Hematopoietic multipotent progenitor cell treated with erythropoietin and hydrocortisone succinate and interleukin-3 and kit ligand, for 15 days (in vitro differentiated cells): ENCODE measurements at places on chromosomes 5 and 9.

GRCh38 chr9:2849941-2850340, 6.0 kb upstream of the PUM3 start:
- no peak for DNase-seq

DNA sequence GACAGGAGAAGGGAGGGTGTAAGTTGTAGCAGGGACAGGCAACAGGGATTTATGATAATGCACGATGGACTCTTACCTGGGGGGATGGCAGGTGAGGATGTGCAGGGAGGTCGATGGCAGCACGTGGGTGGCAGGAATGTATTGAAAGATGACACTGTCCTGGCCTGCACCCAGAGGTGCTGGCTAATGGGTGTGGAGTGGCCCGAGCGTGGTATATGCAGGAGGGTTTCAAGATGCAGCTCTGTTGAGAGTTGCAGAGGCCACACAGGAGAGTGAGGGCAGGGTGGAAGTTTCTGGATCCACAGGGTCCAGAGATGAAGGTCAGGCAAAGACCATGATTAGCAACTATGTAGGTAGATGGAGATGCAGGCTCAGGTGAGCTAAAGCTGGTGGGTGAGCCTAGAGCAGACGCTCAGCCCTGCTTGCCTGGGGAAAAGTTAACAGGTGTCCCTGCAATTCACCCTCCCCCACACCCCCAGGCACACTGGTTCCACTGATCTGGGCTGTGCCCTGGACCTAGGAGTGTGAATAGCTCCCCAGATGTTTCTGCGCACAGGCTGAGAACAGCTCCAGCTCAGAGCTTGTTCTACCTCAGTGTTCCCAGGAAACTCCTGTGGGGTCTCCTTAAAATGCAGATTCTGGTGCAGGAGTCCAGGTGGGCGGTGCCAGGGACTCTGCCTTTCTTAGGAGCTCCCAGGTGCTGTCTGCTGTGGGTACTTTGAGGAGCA, 21.5 kb upstream of the S1PR3 start:
- no peak for DNase-seq

GRCh38 chr5:91074615-91075014, 308.5 kb downstream of the ARRDC3 start:
- DNase-seq = no peak

DNA sequence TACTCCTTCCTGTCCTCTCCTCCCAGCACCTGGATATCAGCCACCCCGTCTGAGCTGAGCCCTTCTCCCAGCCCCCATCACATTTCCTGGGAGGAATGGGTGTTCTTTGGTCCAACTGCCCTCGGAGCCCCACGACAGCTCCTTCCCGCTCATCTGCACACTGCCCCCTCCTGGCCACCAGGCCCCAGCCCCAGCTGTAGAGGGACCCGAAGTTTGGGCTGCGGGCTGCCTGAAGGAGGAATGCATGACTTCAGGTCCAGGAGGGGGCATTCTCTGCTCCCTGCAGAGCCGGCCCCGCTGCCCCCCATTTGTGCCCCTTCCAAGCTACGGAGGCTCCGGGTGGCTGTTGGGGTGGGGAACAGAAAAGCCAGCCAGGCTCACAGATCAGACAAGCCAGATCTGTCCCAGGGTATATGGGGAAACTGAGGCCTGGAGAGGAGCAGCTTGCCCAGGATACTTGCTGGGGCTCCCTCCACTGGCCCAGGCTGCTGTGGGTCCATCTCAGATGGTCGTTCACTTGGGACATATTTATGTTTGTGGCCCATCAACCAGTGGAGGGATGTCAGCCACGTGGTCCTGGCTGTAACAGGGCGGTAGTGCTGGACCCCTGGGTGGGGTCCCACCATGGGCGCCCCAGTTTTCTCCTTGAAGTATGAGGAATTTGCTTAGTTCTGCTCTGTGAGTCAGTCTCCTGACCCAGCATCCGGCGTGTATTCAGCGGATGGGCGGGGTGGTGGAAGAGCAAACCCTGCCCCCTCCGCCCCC, 33.1 kb downstream of the DAB2IP start:
- no peak for DNase-seq

GRCh38 chr9:90825586-90825985, 24.0 kb downstream of the SYK start:
- DNase-seq = no peak

DNA sequence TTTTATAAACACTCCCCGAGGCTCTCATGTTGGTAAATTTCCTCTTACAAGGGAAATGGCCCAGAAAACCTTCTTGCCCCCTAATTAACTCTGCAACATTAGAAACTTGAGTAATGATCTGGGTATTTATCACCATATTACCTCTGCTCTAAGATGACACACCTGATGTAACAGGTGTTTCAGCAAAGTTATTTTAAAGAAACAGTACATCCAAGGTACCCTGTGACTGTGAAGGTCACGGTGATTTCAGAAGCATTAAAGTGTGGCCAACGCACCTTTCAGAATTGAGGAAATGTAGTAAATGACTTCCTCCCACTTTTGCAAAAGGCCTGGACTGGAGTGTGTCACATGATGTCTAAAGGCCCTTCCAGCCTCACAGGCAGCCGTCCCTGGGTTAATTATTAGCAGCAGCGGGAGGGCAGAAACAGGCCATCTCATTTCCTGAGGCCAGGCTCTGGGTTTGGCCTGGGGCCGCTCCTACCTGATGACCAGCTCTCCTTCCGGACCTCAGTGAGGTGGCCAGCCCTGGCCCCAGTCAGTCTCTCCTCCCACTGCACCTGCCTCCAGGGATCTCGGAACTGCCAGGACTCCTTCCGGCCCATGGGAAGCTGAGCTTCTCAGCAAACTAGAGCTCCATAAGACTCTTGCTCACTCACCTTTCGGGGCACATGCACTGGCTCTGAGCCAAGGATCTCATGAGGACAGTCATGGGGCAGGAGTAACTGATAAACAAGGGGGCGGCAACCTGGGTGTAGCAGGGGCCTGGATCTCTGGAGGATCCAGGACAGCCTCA, 20.7 kb downstream of the PTPN3 start:
- peak; percentile 26 for DNase-seq

- no peak for DNase-seq
Measured at GRCh38 chr5:4758550-4758949, 381.6 kb upstream of the ADAMTS16 start.

- DNase-seq = no peak
Measured at GRCh38 chr5:135592312-135593045, 13.7 kb upstream of the CXCL14 start.

- no peak for DNase-seq
Measured at GRCh38 chr9:127027694-127028093, 94.7 kb downstream of the ANGPTL2 start.

DNA sequence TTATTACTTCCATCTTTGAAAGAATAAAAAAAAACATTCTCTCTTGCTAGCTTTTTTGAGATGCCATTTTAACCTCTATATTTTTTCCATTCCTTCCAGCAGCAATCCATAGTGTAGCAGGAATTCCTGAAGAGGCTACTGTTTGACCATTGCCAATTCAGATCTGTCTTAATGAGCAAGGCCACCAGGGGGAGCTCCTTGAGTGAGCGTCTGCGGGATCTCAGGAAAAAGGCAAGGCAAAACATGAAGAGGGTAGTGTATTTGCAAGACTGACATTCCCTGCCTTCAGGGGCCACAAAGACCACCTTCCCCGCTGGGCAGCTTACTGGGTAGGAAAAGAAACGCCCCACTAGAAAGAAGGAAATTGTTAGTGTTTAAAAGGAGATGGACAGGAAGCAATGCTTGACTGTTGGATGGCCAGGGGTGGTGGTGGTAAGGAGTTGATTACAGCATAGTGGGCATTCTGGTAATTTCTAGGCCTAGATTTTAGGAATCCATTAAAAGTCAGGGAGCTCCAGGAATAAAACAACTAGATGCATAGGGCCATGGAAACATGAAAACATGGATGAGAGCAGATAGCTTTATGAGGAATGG, 206.6 kb upstream of the HAPLN1 start:
- DNase-seq = peak; percentile 13

GRCh38 chr5:53180991-53181390, 71.4 kb upstream of the MOCS2 start:
- no peak for DNase-seq

DNA sequence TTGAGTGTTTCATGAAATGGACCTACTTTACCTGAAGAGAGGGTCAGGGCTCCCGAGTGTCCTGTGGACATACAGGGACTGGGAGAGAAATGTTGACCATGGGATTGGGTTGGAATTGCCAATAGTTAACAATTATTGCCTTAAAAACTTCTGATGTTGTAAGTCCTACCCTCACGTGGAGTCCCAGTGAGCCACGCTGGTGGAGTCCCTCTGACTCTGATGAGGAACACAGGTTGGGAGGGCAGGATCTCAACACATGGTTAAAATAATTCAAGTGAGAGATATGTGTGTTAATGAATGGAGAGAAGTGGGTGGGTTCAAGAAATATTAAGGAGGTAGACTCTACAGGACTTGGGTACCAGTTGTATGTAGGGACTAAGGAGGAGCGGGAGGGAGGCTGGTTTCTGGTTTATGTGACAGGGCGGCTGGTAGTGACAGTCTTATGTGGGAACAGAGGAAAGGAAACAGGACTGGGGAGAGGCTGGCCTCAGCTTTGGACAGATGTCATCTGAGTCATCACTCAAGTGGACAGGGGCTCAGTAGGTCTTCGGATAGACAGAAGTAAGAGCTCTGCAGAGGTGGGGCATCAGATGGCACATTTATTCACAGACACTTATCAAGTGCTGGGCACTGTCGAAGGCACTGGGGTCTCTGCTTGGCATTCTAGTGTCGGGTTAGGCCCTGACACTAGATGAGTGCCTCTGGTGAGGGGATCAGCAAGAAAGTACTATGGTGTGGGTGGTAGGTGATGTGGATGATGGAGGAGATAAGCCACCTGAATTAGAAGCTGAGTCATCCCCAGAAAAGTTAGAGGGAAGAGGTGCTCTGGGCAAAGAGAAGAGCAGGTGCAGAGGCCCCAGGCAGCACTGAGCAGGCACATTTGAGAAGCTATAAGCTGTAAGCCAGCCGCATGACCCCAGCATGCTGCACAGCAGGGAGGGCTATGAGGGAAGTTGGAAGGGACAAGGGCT, 27.2 kb downstream of the MAML1 start:
- DNase-seq = no peak

DNA sequence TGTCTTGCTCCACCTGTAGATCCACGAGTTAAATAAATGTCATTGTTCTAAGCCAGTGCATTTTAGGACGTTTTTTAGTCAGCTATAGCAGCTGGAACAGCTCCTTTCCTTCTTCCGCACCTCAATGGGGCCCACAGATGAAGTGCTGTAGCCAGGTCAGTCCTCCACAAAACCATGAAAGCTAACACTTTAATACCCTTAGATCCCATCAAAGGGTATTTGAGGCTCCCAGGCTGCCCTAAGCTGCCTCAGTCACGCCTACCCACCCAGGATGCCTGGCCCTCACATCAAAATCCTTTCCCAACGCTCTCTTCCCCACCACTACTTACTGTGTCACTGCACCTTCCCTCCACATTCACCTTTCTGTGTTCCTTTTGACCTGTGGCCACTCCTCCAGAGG, 44.1 kb upstream of the ACO1 start:
- no peak for DNase-seq

GRCh38 chr9:133163504-133164172, at the start of gene GBGT1:
GBGT1 (minus strand) TSS chr9:133163914; CDS start chr9:133162412, 1,502 bp downstream.
- peak; percentile 59 for DNase-seq

DNA sequence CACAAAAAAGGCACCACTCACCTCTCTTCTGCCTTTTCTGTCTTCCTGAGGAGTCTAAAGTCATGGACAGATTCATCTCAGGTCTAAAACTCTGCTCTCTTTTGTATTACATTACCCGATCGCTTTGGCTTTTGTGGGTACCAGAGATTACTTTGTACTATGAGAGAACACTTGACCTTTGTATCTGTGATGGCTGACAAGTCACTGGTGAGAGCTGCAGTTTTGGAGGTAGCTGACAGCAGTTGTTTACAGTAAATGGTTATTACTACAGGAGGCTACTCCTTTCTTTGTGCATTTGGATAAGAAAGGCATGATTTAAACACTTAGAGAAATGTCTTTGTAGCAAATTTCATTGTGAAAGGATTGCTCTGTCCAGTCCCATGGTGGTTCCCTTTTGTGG, 307.3 kb downstream of the FBXL17 start:
- no peak for DNase-seq

GRCh38 chr9:86838519-86839497, 108.5 kb downstream of the GAS1 start:
- no peak for DNase-seq

DNA sequence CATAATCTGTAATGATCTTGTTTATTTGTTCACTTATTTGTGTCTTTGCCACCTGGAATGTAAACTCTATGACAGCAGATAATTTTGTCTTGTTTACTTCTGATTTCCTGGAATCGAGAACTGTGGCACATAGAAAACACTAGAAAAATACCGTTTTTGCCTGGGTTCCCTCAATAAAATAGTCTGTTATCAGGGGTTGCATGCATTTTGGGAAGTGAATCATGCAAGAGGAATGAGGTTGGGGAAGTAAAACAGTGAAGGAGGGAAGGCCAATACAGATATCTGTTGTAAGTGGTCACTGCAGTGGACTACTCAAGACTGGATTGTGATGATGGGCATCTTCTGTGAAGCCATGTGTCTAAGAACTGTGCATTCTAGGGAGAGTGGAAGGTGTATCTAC, 45.2 kb upstream of the IL6ST start:
- no peak for DNase-seq

DNA sequence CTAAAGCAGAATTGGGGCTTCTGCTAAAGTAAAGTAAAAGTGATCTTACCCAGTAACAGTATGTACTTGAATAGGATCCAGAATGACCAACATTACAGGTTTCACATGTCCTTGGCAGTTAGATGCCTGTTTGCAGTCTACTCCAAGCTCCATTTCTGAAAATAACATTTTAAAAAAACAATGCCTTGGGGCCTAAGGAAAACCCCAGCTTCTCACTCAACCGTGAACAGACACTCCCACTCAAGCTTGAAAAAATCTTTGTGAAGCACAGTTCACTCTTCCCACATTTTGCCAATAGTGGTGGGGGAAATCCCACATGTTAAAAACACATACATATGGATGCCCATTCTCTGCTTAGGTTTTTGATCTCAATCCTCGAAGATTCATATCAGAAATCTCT, 304.1 kb downstream of the ARRDC3 start:
- DNase-seq = no peak

- no peak for DNase-seq
Measured at GRCh38 chr9:5428172-5428571, 9.6 kb downstream of the PLGRKT start.

GRCh38 chr5:142079306-142079721, 29.3 kb upstream of the NDFIP1 start:
- DNase-seq = no peak

- DNase-seq = no peak
Measured at GRCh38 chr9:89426384-89426961, 71.4 kb downstream of the SEMA4D start.

DNA sequence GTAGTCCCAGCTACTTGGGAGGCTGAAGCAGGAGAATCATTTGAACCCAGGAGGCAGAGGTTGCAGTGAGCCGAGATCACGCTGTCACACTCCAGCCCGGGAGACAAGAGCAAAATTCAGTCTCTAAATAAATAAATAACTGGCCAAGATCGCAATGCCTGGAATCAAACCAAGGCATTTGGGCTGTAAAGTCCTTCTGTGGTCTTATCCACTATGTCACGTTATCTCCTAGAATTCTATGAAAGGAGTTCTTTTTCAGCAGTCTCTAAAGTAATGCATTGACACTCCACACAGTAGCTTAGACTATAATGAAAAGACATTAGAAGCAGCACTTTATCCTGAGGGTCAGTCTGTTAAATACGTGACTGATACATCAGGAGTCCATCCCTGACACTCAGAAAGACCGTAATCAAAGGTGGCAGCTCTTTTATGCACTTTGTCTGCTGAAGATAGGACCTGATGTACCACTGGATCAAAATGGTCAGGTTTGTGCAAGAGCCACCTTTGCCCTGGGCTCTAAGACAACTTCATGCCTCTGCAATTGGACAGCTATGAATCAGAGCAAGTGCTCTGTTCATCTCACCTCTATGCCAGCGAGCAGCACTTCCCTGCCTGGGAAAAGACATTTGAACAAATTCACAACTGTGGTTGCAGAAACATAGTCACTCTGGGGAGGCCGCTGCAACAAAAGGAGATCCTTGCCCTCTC, 31.7 kb upstream of the GNA14 start:
- no peak for DNase-seq
